Thoracic aorta (tissue), 2 donors: ENCODE measurements at places on chromosomes 4 and X. TPM values are rescaled to one million over a fixed set of nuclear protein-coding genes. Genes with fewer than 3 reads are reported as not detected.
A peak's percentile ranks its signal among the peaks of the same experiment; 100 is the strongest.

DNA sequence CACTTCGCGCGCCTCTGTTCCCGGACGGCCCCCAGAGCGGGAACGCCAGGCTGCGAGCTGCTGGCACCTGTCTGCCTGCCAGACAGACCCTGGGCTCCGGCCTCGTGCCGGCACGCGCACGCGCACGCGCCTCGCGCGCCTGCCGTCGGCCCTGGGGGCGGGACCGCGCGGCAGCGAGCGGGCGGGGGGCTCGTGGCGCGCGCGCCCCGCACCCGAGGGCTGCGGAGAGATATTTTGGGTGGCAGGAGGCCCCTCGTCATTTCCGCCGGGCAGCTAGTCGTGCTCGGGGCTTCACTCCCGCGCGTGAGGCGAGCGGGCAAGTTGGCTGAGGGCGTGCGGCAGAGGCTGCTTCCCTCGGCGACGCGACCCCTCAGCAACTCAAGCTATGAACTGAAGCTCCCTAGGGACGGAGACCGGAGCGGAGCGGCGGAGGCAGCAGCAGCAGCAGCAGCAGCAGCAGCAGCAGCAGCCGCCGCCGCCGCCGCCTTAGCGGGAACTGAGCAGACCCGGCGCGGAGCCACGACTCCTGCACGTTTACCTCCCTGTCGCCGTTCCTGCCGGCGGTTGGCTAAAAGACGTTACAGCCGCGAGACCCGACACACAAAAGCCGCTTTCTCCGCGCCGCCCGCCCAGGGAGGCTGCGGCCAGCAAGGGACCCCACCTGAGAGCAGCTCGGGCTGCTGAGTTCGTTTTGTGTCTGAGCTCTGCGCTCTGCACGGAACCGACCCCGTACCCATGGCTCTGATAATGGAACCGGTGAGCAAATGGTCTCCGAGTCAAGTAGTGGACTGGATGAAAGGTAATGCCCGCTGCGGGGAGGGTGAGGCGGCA lies at the start of gene CNKSR2:
Gene CNKSR2, plus strand, starts transcription at position 256 of the 831 bp plus-strand sequence. Its CDS starts 480 bp downstream, at position 736.
- peak within 1 kb of the TSS; percentile 74 for H3K4me3 ChIP-seq
- DNase-seq, result no peak
- H3K4me1 ChIP-seq, result no peaks in the 10 kb centered on the region
- no peaks in the 10 kb centered on the region for H3K27me3 ChIP-seq

Gene IL1RAPL1
- total RNA-seq, result not detected

DNA sequence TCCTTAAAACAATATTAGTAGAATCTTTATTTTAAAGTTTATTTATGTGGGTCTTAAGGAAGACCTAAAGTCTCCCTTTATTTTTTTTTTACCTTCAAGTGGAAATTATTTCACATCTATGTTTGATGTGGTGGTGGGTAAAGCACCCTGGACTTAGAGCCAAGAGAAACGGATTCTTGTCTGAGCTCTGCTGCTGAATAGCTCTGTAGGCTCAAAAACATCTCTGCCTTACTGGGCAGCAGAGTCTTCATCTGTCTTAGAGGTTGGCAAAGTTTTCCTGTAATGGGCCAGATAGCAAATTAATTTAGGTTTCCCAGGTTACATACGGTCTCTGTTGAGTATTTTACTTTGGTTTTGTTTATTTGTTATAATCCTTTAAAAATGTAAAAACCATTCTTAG lies 136.5 kb downstream of the CEP135 start:
- H3K4me3 ChIP-seq, result no peak overlapping the region
- no peaks in the 10 kb centered on the region for H3K27me3 ChIP-seq
- no peaks in the 10 kb centered on the region for H3K36me3 ChIP-seq
- DNase-seq, result no peak
- H3K4me1 ChIP-seq, result no peaks in the 10 kb centered on the region
- no peak overlapping the region for H3K27ac ChIP-seq

- H3K27ac ChIP-seq, result no peak overlapping the region
- H3K4me3 ChIP-seq, result peak overlapping the region; percentile 69
- H3K4me1 ChIP-seq, result no peaks in the 10 kb centered on the region
- no peak for DNase-seq
- no peaks in the 10 kb centered on the region for H3K36me3 ChIP-seq
Observed at GRCh38 chr4:143700046-143700415, 444 bp downstream of the FREM3 start.

- no peak overlapping the region for H3K4me3 ChIP-seq
- DNase-seq, result no peak
- H3K36me3 ChIP-seq, result no peaks in the 10 kb centered on the region
- H3K27ac ChIP-seq, result no peak overlapping the region
- no peaks in the 10 kb centered on the region for H3K27me3 ChIP-seq
Observed at GRCh38 chr4:180449395-180449956, 1793.7 kb upstream of the TENM3 start.

- H3K27ac ChIP-seq, result peak overlapping the region; percentile 79
- H3K4me3 ChIP-seq, result peak overlapping the region; percentile 80
- H3K4me1 ChIP-seq, result peaks cover 10% of the 10 kb centered on the region
- no peaks in the 10 kb centered on the region for H3K27me3 ChIP-seq
- DNase-seq, result no peak
- H3K36me3 ChIP-seq, result no peaks in the 10 kb centered on the region
Observed at GRCh38 chrX:103831342-103831802, 685 bp downstream of the RAB9B start.

Gene PHEX
- total RNA-seq, result 0.68 TPM

DNA sequence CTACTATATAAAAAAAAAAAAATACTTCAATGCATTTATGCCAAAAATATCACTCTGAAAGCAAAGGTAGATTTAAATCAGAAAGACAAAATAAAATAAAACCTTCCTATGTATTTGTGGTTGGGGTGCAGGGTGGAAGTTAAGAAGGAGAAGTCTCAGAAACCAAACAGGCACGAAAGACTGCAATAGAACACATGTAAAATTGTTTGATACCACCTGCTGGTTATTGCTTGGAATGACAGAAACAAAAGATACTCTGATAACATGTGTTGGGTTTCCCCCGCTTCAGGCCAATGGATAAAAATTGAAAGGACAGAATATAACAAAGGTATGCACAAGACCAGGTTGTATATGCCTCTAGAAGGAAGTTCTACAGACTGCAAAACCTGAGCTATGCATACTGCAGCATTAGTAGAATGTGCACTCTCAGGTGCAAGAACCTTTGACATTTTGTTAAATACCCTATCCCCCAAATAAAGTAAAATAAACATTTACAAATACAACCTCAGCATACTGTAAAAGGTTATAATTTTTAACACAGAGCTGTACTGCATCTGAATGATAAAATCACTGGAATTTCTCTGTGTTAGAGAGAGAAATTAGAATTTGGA lies 118.8 kb downstream of the GABRA2 start:
- no peaks in the 10 kb centered on the region for H3K27me3 ChIP-seq
- H3K4me3 ChIP-seq, result no peak overlapping the region
- DNase-seq, result no peak

Gene FGFBP1
- total RNA-seq, result not detected
